ENCODE measurements at places on chromosomes 1 and 21.

DNA sequence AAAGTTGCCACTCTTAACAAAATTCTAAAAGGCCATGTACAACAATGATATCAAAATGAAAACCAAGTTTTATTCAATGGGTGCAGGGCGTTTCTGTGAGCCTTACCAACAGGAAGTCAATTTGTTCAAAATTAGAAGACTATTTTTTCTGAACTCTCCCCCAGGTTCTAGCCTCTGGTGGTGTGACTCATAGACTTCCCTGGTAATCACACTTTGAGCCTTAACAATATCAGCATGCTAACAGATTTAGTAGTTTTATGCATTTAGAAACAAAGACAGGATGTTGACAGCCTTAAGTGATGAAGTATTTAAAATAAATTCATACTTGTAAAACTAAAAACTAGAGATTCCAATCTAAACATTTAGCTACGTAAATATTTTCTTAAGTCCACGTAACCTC is 88.4 kb downstream of the LRRC8C start:
- peak; percentile 39 for DNase-seq

DNA sequence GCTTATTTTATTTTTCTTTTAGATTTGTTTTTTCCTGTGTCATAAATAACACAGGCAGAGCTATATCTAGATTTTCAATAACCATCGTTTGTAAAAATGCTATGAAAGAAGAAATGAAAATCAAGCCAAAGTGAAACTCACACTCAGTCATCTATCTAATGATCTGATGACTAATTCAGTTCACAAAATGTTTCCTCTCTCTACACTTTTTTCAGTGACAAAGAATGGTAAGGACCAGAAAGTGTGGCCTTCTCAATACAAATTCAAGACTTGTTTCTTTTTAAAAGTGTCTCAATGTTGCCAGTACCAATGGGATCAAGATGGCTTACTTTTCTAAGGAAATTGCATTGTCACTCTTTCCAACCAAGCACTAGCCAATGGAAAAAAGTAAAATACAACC is 282.8 kb upstream of the PKN2 start:
- no peak for DNase-seq

- no peak for DNase-seq
Observed at GRCh38 chr1:166876540-166876838, 425 bp upstream of the TADA1 start.

- DNase-seq = no peak
Observed at GRCh38 chr1:157390651-157391050, 161.7 kb downstream of the FCRL5 start.

- no peak for DNase-seq
Observed at GRCh38 chr1:24954631-24955030, 24.6 kb upstream of the RUNX3 start.

Measured in stimulated activated CD4-positive, alpha-beta T cell treated with anti-CD3 and anti-CD28 coated beads, Interleukin-15, amount 100 ng/mL, for 24 hours (primary cell).